Stimulated activated CD8-positive, alpha-beta memory T cell treated with anti-CD3 and anti-CD28 coated beads, Interleukin-15, amount 100 ng/mL, for 1 hour (primary cell): ENCODE measurements at places on chromosomes 11 and 22.

DNA sequence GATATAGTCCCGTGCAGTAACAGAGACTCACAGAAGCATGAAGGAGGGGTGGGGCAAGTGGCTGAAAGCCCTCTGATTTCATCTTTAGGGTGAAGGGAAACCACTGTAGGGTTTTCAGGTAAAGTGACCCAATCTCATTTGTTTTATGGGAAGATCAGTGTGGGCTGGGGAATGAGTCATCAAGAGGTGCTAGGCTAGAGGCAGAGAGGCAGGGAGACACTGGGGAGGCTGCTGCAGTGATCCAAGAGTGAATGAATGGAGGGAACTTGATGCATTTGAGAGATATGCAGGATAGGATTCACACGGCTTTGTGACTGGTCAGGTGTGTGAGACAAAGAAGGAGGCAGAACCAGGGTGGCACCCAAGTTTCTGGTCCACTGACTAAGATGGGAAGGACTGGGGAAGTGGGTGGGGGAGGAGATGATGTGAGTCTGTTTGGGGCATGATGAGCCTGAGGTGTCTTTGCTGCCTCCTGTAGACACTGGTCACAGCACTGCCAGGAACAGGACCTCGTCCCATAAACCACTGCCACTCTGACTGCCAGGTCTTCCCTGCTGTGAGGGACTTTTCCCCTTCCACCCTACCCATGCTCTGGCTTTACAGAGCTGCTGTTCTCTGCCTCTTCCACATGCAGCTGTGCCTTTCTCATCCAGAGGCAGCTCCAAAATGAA lies 239.0 kb downstream of the TENM4 start:
- DNase-seq, result no peak

- no peak for DNase-seq
Measured at GRCh38 chr11:107598225-107599139, 7.5 kb downstream of the ELMOD1 start.

- DNase-seq, result no peak
Measured at GRCh38 chr11:117831661-117832415, 7.3 kb upstream of the FXYD2 start.

GRCh38 chr11:38460896-38461295 lies 1862.9 kb upstream of the RAG2 start:
- no peak for DNase-seq

DNA sequence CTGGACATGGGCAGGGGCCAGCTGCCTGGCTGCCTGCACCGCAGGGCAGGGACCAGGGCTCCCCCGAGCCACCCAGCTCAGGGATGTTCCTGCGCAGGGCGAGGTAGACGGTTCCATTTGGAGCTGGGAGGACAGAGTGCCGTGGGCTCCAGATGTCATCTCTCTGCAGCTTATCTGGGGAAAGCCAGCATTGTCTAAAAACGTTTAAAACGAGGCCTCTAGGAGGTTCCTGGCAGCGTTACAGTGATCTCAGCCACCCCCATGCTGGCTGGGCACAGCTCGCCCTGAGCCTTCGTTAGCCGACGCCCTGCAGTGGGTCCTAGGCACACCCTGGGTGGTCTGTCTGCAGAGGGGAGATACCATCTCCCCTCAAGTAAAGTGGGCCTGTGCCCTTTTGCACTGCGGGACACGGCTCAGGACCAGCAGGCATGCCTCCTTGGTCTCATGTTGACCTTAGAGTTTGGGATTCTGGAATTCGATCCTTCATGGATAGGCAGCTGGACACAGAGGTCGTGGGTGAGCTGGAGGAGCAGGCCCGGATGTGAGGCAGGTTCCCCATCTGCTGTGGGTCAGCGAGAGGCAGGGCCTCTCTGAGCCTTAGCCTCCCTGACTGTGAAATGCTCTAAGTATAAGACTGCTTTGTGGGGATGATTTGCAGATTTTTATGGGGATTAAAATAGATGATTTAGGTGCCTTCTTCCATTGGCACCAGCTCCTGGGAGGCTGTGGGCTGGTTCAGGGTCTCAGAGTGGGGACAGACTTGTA lies 14.1 kb downstream of the SYNGR1 start:
- DNase-seq, result no peak

GRCh38 chr11:66743271-66743968 lies 14.4 kb upstream of the SPTBN2 start:
- no peak for DNase-seq

GRCh38 chr11:125164422-125165110 lies at the start of gene PKNOX2:
PKNOX2 (plus strand) TSS chr11:125164751; CDS start chr11:125351306, 186,555 bp downstream.
- peak; percentile 47 for DNase-seq

DNA sequence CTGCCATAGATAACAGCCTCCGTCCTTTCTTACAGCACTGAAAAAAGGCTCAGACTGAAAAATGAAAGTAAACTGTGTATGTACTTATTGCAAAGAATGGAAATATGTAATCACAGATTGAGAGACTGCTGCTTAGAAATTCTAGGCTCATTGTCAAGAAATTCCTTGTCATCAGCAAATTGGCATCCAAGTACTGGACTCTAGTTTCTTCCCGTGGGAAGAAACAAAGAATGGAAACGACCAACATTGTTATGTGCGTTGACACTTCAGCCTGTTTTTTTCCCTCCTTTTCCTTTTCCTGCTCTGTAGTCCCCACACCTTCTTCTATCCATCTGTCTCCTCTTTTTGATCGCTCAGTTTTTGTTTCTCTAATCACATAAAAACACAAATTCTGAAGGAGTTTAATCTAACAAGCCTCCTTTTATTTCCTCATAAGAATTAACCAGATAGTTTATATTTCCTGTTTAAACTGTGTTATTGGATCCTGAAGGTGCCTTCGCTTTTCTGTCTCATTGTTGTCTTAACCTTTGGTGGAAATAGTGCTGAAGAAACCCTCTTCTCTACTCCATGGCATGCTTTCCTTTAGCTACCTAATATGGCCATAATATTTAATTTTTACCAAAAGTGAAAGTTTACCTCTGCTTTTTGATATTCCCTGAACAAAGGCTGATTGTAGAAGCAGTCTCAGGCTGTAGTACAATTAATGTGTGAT lies 20.0 kb upstream of the CASP12 start:
- DNase-seq, result no peak

DNA sequence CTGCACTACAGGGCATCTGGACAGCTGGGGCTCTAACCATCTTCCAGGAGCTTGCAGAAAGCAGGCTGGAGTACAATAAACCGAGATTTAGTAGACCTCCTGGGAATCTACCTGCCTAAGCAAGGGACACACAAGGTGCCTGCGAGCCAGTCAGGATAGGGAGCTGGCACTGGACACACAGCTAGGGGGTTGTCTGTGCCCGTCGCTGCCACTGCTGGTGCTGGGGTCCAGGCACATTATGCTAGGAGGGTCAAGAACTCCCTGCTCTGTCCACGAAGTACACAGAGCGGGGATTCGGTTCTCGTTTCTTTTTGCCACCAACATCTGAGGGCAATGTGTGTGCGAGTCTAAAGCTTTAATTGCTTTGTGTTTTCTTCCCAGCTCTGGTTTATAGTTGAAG lies 4.2 kb downstream of the RIC8A start:
- DNase-seq, result no peak

- no peak for DNase-seq
Measured at GRCh38 chr11:7418906-7419305, 66.4 kb upstream of the OLFML1 start.

GRCh38 chr22:33354928-33355327 lies 296.7 kb upstream of the SYN3 start:
- DNase-seq, result no peak

GRCh38 chr22:26416670-26417276 lies 12.3 kb upstream of the ASPHD2 start:
- no peak for DNase-seq

DNA sequence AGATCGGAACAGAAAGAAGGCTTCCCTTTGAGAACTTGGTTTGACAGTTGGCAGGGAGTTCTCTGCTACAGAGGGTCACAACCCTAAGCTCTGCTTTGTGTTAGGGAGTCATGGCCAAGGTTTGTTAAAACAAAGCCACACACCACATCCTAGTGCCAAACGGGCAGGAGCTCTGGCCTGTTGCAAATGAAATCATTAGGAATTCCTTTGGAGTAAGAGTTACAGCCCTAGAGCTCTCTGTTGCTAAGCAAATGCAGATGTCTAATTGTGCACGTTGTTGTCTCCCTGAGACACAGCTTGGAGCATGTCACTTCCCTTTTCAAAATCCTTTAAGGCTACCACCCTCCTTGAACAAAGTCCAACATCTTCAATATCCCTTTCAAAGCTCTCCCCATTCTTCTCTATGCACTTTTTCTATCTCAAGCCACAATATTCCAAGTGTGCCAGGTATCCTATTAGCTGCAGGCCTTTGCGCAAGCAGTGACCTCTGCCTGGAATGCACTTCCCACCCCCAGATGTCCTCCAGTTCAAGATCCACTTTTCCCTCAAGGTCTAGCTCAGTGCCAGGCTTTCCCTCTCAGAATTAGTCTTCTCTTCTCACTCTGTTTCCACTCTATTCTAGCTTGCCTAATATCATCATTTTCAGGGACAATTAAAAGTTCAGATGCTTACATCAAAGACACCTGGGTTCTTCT lies 253.7 kb upstream of the POU2AF2 start:
- no peak for DNase-seq

DNA sequence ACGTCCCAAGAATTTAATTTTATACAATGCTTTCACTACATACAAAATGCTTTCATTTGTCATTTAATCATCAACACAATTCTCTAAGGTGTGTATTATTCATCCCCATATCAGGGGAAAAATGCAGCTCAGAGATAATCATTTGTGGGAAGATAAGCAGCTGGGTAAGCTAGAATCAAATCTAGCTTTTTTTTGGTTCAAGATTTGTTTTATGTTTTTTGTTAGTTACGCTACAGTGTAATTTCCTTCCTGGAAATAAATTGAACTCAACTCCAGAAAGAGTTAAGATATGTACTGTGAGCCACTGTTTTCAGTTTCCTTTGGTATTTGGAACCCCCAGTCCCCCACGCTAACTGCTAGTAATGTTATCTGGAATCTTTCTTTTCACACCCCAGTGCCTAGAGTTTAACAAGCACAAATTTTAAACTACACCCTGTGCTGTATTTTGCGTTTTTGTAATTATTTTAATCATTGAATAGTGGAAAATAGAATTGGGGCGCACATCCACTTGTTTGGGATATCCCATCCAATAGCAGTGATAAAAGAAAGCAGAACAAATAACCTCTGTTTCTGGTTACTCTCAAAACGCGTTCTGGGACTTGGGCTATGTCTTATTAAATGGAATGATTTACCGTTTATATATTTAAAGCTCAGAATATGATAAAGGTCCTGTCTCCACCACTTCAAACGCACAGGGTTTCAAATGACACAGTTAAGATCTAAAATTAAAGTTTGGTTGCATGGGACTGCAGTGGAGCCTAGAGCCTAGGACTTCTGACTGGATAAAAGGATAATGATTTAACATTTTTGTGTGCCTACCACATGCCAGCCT lies 2.1 kb upstream of the HSPA8 start:
- DNase-seq, result no peak

DNA sequence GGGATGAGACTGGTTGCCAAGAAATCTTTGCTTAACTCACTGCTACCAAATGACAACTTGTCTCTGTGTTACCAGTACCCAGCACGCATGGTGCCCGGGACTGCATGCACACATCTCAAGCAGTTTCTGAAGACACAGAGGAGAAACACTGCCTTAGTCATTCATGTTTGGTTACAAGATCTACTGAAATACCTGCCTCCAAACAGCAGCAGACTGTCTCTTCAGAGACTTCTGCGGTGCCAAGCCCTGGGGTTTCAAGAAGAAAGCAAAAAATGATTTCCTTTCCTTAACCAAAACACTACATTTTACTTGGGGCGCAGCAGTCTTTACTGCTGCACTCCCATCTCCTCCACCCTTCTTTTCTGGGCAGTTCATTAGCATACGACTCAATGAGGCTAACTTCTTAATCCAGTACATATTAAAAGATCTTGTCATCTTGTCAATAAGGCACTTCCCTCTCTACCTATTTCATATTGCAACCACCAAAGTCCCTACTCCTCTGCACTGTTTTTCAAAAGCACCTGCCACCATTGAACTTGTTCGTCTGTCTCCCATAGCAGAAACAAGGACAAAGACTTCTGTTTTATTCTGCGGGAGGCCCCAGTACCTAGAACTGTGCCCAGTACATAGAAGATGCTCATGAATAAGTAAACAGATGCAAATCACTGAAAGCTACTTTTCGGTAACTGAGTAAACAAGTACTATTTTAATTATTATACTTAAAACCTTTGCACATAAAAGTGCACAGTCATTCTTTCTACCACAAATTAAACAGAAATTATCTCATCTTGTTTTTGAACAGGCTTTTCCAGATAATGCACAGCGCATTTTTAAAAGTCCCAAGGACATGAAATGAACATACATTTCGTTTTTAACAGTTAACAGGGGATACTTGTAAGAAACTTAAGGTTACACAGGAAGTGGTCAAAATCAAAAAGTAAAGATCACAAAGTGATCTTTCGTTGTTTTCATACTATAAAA lies 4.0 kb downstream of the NAP1L4 start:
- no peak for DNase-seq

DNA sequence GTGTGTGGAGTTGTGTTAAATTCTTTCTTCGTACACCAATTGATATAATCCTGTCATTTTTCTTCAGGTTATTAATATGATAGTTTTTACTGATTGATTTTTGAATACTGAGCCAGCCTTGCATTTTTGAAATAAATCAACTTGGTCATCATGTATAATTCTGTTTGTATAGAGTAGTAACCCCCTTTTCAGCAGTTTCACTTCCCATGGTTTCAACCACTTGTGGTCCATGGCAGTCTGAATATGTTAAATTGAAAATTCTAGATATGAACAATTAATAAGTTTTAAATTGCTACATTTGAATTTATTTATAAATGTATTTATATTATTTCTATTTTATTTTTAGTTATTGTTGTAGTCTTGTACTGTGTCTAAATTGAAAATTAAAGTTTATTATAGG lies 32.6 kb downstream of the MS4A6A start:
- DNase-seq, result no peak

DNA sequence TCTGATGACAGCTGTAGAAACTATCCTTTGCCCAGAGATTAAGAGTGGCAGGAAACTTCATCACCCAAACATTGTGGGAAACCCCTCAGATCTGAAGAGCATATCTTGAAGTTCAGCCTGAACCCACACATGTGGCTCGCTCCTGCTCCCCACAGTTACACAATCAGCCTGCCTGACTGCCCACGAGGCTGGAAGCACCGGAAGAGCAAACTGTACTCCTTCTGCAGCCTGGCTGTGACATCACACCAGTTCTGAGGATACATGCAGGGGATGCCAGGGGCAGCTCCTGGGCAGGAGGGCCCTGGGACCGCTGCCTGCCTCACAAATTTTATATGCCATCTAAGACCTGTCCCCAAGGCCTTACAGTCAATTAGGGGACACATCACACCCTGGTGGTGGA lies 444.4 kb downstream of the BUD13 start:
- DNase-seq, result no peak

GRCh38 chr11:7896009-7896785 lies 34.9 kb downstream of the OR10A6 start:
- DNase-seq, result no peak

- DNase-seq, result no peak
Measured at GRCh38 chr22:19696504-19697276, 17.6 kb upstream of the SEPTIN5 start.
